ENCODE measurements at places on chromosomes 5 and 9.

GRCh38 chr5:6705088-6705487 is 8.1 kb upstream of the TENT4A start:
- no peak for DNase-seq

GRCh38 chr9:125634040-125634717 is 72.8 kb downstream of the MAPKAP1 start:
- no peak for DNase-seq

DNA sequence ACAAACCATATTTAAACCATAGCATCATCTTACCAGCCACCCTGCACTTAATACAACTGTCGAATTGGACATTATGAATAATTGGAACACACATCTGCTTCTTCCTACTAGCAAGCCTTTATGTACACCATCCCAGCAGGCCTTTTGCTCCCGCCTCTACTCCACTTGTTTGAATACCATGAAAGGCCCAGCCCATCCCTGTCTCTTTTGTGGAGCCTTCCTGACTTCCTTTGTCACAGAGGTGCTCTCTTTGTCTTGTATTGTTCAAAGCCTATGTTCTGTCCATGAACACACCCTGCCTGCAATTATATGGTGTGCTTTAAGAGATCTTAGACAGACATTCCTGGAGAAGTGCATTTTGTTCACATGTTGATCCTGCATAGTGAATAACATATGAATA is 465.7 kb downstream of the DIRAS2 start:
- DNase-seq = no peak

GRCh38 chr9:129698254-129698757 is 32.9 kb downstream of the PRRX2 start:
- DNase-seq = no peak

- no peak for DNase-seq
These were observed 35.3 kb downstream of the MED27 start for GRCh38 chr9:132044176-132044875.

GRCh38 chr9:120446671-120447070 is 133.3 kb downstream of the CDK5RAP2 start:
- DNase-seq = no peak

- no peak for DNase-seq
These were observed 28.1 kb downstream of the NEK6 start for GRCh38 chr9:124285903-124286291.

DNA sequence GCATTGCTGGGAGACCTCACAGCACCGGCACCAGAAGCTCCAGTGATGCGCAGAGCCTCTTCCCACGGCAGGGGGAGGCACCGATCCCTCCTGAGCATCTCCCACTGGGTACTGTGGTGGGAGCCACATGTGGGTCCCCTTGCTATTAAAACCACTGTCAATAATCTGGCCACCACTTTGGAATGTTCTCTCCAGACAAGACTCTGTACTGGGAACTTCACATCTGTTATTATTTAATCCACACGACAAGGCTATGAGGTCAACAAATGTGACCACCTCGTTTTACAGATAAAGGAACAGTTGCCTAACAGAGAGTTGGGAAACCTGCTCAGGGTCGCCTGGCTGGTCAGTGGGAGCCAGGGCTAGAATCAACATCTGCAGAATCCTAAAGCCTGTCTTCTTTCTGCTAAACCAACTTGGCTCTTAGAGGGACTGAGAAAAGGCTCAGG is 72.7 kb downstream of the EPB41L4B start:
- no peak for DNase-seq

Measured in stimulated activated CD8-positive, alpha-beta memory T cell treated with anti-CD3 and anti-CD28 coated beads, Interleukin-7, amount 100 ng/mL, for 1 hour (primary cell).